AG09309 (cell line): ENCODE measurements at places on chromosomes 4 and X.

- DNase-seq: no peak
These were observed 26.5 kb downstream of the TFDP3 start for GRCh38 chrX:133191739-133192039.

DNA sequence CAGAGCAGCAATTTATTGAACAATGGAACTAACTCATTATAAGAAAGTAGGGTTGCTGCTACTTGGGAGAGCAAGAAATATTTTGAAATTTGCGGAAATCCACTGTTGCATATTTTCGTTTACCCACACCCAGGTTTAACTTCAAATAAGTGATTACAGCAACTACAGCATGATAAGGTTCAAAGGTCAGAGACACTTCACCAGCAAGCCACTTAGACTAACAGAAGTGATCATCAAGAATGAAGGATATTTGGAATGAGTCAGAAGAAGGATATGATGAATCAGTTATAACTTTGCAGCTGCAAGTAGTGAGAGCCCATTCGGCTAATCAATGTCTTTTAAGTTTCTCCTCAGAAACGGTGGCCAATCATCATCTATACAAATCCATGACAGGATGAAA lies 199.3 kb downstream of the TMA16 start:
- DNase-seq: no peak

DNA sequence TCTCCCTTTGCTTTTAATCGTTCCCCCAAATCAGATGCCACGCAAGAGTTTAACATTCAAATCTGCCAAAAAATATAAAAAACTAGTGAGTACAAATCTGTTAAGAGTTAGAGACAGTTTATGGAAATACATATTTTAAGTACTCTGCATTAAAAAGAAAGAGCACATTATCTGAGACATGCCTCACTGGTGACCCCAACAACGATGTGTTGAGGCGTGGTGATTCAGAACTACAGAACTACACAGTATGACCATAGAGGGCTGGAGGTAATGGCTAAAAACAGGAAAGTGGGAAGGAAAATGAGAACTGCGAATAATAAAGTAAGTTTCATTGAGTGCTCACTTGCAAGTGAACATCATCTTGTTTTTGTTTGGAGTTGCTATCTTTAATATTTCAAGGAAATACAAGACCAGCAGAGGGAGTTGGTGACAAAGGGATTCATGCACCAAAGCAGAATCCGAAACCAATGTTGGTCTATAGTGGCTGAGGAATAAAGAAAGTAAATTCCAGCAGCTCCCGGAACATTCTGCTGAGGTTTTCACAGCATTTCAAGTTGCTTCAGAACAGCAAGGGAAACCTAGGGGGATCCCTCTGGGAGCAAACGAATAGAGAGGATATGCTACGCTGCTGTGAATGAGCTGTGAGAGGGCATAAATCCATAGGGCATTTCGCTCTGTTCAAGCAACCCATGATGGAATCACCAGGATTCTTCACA lies 92.2 kb downstream of the DCHS2 start:
- peak; percentile 35 for DNase-seq

DNA sequence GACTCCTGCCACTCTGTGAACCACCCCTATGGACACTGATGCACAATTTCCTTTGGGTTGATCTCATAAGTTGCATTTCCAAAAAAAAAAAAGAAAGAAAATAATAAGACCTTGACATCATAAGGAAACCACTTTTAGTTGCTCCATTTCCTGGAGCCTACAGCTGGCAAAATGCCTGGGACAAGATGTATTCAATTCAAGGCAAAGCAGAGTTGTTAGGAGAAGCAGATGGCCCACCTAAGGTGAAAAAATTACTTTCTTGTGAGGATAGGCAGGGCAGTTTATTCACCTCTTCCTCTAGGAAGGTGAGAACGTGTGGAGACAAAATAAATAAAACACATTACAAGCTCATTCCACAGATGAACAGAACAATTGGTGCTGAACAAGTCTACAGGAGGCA lies 14.1 kb upstream of the SCRG1 start:
- DNase-seq: no peak

DNA sequence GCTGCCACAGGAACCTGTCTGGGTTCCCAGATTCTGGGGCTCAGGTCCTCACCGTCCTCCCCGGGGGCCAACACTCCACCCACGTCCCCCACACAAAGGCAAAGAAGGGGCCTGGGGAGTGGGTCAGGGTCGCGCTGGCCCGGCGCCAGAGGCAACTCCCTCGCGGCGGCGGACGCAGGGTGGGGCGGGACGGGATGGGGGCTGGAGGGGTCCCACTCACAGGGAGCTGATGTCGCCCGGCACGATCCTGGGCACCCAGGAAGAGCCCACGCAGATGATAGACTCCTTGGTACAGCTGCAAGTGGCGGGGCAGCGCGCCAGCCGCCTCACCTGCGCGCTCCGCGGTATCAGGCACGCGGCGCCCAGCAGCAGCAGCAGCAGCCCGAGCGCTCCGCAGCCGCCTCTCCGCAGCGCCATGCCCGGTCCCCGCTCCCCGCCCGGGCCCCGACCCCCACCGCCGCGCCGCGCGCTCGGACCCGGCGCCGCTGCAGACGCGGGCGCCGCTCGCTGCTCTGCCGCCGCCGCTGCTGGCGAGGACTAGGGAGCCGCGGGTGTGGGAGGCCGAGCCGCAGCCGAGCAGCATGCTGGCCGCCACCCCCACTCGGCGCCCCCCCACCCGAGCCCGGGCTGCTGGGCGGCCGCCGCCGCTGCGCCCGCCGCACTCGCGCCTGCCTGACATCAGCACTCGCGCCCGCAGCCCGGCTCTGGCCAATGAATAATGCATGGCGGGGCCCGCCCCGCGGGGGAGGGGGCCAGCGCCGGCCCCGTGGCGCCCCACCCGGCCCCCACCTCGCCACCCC lies at the start of gene LGI2:
LGI2 (minus strand) TSS at position 670 of the 800 bp plus-strand sequence; CDS start at position 417, 253 bp downstream.
- DNase-seq: no peak

- no peak for DNase-seq
These were observed 27.7 kb upstream of the VCX start for GRCh38 chrX:7815166-7815805.

DNA sequence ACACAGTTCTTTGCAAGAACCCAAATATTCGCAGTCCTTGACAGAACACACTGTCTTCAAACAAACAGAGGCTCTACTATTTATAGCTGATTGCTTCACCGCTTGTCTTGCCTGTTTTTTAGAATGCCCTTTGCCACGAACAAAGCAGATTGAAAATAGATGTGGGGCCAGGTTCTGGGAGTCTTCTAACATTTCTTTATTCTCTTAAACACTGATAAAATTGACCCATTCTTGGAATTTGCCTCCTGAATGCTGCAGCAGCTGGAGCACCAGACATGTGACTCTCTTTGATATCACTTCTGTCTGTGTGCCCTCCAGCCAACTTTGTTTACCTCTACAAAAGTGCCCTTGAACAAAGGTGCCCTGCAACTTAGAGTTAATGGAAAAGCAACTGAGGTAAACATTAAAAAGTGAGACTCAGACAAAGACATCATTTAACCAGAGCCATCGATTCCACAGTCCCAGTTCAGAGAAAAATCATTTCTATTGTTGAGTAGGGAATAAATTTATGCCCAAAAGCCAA lies 64.2 kb upstream of the SPP1 start:
- DNase-seq: no peak

GRCh38 chrX:129640737-129641136 lies 14.0 kb downstream of the APLN start:
- DNase-seq: no peak

DNA sequence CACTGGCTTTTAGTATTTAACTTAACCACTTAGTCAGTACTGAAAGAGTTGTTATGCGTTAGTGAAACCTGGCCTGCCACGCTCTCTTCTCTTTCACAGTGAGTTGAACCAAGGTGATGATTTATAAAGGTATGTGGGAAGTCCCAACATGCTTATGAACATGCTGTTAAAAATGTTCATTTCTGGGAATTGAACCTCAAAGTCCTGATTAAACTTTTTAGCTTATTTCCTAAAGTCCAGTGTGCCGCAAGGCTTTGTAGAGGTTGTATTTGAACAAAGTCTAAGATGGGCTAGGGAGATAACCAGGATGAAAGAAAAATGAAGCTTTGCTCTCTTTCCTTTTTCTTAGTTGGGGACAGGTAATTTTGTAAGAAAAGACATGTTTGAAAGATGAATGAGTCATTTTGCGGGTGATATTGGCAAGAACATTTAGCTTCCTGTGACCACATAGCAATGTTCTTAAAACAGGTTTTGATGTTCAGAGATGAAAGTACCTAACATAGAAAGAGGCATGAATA lies 270.3 kb downstream of the DTHD1 start:
- DNase-seq: no peak

- DNase-seq: no peak
These were observed 12.2 kb downstream of the RGS12 start for GRCh38 chr4:3304831-3305609.

- no peak for DNase-seq
These were observed 135.4 kb downstream of the GC start for GRCh38 chr4:71648448-71648847.
